Stimulated activated CD8-positive, alpha-beta memory T cell treated with anti-CD3 and anti-CD28 coated beads, Interleukin-2, amount 100 ng/mL, for 1 hour (primary cell): ENCODE measurements at places on chromosomes 7 and 10.

DNA sequence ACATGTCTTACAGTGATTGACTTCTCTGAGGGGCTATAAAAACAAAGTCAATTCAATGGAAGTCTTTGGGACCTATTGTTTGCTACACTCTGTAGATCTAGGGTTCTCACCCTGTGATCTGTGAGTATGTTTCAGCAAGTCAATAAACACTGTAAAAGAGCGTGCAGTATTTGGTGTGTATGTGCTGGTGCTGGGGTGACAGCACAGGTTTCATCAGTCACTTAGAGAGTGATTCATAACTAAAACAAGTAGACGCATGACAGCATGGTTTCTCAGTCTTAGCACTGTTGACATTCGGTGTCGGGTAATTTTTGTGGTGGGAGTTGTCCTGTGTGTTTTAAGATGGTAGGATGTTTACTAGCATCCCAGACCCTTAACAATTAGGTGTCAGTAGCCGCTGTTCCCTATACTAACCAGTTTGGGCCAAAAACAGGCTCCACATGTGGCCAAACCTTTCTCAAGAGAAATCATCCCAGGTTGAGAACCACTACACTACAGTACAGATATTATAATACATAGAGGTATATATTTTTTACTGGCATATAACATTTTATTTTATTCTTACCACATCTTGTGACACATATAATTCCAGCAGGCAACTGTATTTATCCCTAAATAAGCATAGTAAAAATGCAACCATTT is 411.8 kb downstream of the ARL4A start:
- DNase-seq: no peak

- no peak for DNase-seq
Observed at GRCh38 chr10:60534761-60535389, 145.2 kb upstream of the ANK3 start.

GRCh38 chr10:132836832-132837540 is 51.0 kb upstream of the NKX6-2 start:
- no peak for DNase-seq

DNA sequence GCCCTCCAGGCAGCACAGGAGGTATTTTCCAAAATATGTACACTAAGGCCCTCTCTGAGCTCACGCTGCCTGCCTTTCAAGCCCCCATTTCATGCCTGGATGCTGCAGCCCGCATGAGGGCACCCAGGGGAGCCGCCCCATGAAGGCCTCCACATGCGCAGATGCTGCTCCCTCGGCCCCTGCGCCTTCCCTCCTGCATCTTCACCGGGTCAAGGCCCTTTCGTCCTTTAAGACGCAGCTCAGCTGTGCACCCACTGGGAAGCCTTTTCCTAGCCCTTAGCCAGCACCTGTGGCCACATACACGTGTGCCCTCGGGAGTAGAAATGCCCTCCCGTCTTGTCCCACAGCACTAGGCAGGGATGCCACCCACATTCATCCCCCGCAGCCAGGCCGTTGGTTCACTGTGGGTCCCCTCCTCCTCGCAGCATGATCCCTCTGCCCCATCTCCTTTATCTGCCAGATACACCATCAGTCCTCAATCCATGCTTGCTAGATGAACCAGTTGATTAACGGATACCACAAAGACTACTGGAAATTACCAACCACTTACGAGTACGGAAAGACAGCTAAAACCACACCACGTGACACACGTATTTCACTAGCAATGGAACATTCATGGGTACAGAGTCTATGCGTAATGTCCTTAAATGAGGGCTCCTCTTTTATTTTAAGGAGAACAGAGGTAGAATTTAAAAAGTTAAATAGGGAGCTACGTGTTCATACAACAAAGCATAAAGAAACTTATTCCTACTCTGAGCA is 278.0 kb downstream of the TNS3 start:
- DNase-seq: no peak

- DNase-seq: no peak
Observed at GRCh38 chr10:16854623-16855022, 37.4 kb upstream of the RSU1 start.

DNA sequence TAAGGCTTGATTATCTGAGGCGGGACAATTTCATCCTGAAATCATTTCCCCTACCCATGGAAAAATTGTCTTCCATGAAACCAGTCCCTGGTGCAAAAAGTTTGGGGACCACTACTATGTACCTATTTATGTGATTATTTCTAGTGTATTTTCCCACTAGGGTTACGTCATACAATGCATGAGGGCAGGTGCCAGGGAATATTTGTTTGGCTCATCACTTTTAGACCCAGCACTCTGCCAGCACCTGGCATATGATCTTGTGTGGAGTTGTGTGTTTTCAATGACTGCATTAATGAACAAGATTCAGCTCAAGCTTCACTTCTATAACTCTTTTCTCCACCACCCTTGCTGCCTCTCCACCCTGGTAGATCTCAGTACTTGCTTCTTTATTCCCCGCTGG is 73.3 kb upstream of the TNKS2 start:
- DNase-seq: no peak

- DNase-seq: no peak
Observed at GRCh38 chr10:47054974-47055373, 143.7 kb downstream of the PTPN20 start.

DNA sequence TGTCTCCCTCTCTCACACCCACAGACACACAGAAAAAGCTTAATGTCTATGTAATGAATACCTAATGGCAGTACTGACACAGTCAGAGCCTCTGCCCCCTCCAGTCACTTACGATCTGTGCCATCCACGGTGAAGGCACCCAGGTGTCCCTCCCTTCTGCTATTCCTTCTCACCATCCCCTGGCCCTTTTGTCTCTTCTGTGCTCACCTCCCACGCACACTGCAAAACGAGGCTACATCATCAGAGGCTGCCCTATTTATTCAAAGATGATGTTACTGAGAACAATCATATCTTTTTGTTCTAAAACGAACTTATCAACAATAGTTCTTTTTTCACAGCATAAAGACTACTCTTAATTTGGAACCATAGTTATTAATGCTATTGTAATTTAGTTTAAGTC is 246.9 kb upstream of the MKLN1 start:
- no peak for DNase-seq

GRCh38 chr10:24680647-24681524 is 42.8 kb downstream of the ARHGAP21 start:
- no peak for DNase-seq

DNA sequence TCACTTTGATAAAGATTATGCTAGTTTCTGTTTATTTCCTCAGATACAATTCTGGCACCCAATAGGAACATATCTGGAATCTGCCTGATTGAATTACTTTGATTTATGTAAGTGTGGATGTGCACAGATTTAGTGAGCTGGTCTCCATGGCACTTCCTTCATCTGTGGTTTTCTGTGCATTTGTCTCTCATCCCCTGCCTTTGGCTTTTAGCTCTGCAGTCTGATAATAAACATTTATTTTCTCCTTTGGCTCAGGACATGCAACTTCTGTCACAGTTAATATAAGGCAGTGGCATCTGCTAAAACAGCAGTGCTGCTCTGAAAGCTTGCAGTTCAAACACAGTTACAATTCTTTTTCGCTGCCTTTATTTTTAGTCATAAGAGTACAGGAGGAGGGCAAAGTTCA is 273.7 kb upstream of the CHRM2 start:
- DNase-seq: no peak

DNA sequence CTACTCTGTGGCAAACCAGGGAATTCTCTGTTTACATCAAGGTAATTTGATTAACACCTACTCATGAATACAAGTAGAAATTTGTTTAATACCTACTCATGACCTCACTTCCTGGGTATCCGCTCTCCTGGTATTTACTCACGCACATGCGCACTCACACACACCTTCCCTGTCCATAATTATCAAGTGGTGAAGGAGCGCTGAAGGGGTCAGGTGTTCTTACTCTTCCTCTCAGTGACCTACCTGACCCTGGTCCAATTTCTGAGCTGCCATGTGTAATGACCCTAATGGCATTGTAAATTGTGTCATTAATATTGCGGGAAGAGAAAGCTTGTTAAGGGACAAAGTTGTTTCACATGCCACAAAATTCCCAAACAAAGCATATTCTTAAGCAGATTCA is 41.3 kb upstream of the TRIL start:
- no peak for DNase-seq

DNA sequence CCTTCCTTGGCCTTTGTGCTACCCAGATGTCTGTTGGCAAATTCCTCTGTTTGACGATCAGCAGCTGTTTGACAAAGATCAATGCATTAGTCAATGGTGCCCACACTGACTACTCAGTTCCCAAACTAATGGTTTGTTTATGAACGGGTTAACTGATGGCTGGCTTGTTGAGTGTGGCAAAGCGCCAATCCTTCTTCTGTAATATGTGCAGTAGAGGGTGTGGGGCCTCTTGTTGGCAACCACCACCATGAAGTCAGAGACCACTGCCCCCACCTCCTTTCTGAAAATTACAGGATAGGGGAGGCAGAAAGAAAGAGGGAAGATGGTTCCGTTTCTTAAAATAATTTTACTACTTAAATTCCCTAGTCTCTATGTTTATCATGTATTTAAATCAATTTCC is 2.6 kb upstream of the PLCE1 start:
- DNase-seq: no peak

DNA sequence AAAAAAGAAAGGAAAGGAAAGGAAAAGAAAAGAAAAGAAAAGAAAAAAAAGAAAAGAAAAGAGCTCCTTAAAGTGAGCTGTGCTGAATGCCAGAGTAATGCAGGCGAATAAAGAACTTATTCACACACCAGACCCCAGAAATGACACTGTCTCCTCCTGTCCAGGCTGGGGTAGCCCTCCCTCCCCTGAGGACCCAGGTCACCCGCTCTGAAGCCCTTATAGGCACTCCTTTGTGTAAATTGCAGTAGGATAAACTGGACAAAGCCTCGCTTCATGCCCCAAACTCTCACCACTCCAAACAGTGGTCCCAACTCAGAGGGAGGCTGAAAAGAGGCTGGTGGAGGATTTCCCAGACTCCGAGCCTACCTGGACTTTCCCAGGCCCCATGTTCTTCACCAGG is 46.3 kb downstream of the PKD1L1 start:
- no peak for DNase-seq

- DNase-seq: no peak
Observed at GRCh38 chr7:156140896-156141295, 328.6 kb upstream of the SHH start.

GRCh38 chr10:59176241-59177030 is at the start of gene PHYHIPL:
Gene PHYHIPL, plus strand, starts transcription at chr10:59176643. Its CDS starts 211 bp downstream, at chr10:59176854.
- no peak for DNase-seq

DNA sequence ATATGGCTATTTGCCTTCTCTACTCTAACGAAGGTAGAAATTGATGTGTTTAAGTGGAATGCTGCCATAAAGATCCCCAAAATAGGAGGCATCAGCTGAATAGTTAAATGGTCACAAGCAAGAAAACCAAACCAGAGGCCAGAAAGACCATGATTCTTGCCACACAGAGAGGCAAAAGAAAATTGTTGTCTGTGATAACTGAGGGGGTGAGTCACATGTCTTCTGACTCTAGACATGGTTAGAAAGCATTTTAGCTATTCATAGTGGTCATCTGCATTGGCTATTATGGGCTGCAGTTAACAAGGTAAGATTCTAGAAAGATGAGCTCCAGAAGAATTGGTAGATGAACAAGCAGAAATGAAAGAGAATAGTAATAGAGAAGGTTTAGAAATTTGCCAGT is 361.4 kb upstream of the NPSR1 start:
- DNase-seq: no peak

- no peak for DNase-seq
Observed at GRCh38 chr7:20201380-20201779, 15.8 kb downstream of the MACC1 start.

- DNase-seq: no peak
Observed at GRCh38 chr10:73819513-73820093, 8.2 kb upstream of the NDST2 start.

- no peak for DNase-seq
Observed at GRCh38 chr10:48309711-48310226, 3.3 kb downstream of the MAPK8 start.

DNA sequence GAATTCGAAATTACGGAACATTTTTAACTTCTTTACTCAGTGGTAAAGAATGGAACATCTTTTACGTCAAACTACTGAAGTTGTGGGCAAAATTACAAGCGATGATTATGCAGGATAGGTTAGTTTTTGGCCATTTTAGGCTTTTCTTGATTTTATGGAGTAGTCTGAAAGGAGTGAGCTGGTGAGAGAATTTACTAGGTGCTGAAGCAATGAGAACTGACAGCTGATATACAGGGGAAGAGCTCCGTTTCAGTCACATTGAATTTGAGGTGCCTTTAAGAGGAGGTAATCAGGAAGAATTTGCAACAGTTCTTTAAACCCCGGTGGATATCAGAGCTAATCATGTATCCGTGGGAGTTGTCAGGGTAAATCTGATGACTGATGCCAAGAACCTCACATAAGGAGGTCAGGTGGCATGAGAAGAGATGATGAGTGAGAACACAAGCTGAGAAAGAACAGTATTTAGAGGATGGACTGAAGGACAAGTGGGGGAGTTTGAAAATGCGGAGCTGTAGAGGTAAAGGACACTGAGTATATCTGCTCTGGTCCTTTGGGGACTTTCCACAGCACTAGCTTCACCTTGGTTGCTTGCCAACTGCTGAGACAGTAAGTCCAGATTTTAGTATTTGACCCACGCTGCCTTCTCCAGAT is 104.3 kb downstream of the AHR start:
- no peak for DNase-seq

DNA sequence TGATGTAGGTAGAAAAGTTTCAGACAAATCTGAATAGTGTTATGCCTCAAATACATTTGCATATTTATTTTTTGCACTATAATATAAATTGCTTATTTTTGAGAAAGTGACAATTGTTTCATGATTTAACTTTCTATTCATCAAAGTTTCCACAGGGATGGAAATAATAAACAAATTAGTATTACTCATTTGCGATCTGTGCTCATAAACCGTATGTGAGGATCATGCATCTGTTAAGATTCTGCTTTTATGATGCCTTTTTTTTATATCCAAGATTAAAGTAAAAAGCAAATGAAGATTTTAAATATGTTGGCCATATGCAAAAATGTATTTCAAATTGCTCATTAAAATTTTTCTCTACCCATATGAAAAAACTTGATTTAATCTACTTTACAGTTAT is 45.2 kb upstream of the CAV2 start:
- DNase-seq: no peak

- no peak for DNase-seq
Observed at GRCh38 chr7:133947458-133948254, 179.5 kb upstream of the LRGUK start.

DNA sequence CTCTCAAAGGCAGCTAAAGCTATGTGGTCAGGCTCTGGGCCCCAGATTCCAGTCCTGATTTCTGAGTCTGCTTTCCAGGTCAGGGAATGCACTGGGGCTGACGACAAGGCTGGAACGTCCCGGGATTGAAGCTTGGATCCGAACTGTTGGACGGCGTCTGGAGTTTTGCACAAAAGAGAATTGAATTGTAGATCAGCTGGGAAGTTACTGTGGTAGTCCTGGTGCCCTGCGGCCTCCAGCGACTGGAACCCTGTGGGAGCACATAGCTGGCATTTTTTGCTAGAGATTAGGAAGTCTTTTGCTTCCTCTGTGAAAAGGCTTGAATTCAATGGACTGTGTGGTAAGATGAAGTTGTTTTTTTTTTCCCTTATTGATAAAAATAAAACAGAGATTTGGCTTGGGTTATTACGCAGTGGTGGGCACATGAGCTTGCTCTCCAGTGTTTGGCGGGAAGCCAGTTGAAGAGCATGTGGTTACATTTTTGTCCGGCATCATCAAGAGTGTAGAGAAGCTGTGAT is at the start of gene HK1:
HK1 (plus strand) TSS at position 51 of the 518 bp plus-strand sequence.
- no peak for DNase-seq

GRCh38 chr7:34652809-34653208 is 5.2 kb upstream of the NPSR1 start:
- DNase-seq: no peak

GRCh38 chr7:133530682-133531081 is 277.8 kb downstream of the EXOC4 start:
- no peak for DNase-seq

- no peak for DNase-seq
Observed at GRCh38 chr7:100823140-100823525, 4.2 kb downstream of the EPHB4 start.
